ENCODE measurements at places on chromosomes 12 and 14.

- no peak for DNase-seq
Measured at GRCh38 chr14:98498019-98498885, 773.7 kb downstream of the BCL11B start.

DNA sequence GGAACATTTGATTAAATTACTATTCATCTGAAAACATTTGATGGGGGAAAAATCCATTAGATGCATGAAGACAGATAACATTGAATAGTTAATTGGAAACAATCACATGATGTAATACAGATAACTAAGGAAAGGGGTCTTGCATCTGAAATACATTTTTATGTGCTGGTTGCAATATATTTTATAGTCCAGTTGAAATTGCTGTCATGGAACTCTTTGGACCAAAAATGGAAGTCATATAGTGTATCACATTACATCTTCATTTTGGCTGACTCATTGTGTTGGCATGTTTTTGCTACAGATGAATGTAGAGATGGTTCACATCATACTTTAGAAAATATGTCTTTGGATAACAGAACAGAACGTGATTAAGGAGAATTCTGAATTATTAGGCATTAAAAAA, 43.0 kb upstream of the GNPNAT1 start:
- no peak for DNase-seq

DNA sequence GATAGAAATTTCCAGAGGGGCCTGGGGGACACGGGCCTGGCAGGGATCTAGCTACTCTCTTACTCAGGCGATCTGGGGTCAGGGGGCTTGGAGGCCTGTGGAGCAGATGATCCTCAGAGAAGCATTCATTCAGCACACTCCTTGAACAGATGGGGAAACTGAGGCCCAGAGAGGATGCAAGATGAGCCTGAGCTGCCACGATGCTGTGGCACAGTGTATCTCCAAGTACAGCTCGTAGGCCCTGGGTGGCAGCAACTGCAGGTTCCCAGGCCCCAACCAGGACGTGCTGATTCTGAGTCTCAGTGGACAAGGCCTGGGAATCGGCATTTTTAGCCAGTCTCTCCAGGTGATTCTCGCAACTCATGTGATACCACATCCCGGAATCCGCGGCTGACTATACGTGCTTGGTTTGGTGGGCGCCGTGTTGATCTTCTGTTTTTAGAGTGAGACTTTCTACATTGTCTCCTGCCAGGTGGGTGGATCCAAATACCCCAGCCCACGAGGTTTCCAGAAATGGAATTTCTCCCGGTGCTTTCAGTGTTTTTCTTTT, 22.5 kb downstream of the ADGRD1 start:
- no peak for DNase-seq

GRCh38 chr12:97404543-97404942, 58.1 kb upstream of the RMST start:
- DNase-seq = peak; percentile 13

DNA sequence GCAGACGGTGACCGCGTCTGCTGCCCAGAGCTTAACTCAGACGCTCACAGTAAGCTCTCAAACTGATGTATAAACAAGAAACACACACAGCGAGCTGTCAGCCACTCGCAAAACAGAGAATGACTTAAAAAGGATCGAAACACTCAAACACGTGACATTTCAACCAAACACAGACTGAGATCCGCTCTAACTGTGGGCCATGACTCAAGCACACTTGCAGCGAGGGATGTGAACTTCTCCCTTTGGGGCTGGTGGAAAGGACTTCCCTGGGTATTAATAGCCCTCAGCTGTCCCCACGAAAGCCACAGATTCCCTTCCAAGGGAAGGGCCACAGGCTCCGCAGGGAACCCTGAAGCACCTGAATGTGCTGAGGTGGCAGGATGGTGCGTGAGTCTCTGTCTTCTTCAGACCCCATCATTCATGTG, 29.1 kb downstream of the CCDC88C start:
- DNase-seq = no peak

DNA sequence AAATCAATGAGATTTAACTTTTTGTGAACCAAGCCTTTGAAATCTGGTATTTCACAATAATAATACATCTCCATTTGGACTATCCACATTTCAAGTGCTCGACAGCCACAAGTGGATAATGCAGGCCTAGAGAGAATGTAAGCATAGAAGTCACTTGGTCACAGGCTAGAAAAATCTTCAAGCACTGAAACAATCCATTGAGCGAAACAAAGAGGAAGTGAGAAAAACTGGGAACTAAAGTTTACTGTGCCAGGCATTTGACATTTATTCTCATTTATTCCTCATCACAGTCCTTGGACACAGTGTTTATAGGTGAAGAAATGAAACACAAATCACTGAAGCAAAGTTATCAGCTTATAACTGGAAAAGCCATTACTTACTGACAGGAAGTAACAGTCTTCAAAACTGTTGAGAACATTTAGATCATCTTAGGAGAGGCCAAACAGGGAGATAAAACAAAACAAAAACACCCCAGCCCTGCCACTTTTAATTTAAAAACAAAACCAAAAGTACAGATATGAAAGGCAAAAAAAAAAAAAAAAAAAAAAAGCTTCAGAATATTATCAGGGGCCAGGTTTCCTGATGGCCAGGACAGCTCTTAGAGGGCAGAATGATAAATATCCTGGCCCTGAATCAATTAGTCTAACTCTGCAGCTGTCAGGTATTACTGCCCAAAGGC, 29.2 kb downstream of the GNS start:
- no peak for DNase-seq

- DNase-seq = no peak
Measured at GRCh38 chr12:103547929-103548328, 39.1 kb upstream of the STAB2 start.

DNA sequence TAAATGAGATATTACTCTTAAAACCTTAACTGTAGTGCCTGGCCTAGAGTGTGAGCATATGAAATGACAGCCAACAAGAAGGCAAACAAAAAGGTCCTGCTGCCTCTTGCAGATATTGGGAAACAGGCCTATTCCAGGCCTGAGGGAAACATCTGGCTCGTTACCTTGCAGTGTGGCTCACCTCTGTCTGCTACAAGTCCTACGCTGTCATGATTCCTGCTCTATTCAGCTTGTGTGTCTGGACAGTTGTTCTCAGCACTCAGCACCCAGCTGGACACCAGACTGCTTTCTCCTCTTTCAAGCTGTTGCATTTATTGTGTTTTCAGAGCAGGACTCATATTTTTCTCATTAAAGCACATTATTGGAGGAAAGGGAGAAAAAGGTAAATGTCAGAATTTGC, 113.5 kb downstream of the TMTC2 start:
- DNase-seq = no peak

GRCh38 chr12:52208424-52209165, 16.8 kb upstream of the KRT80 start:
- no peak for DNase-seq

GRCh38 chr12:4025181-4026019, 152.2 kb upstream of the PARP11 start:
- no peak for DNase-seq

- DNase-seq = no peak
Measured at GRCh38 chr12:121738340-121738858, 25.8 kb downstream of the TMEM120B start.

DNA sequence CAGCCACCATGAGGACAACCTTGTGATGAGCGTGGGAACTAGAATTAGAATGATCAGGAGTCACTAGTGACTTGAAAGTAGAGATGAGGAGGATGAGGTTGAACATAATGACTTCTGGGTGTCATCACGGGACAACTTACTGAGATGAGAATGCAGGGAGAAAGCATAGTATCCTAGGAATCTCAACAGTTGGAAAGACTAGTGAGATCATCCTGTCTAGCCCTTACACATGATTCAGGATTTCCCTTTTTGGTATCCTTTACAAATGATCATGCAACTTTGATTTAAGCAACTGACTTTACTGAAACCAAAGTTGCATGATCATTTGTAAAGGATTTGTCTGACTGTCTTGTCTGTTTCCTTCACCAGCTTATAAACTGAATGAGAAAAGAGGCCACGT, 51.8 kb upstream of the HIF1A start:
- no peak for DNase-seq

DNA sequence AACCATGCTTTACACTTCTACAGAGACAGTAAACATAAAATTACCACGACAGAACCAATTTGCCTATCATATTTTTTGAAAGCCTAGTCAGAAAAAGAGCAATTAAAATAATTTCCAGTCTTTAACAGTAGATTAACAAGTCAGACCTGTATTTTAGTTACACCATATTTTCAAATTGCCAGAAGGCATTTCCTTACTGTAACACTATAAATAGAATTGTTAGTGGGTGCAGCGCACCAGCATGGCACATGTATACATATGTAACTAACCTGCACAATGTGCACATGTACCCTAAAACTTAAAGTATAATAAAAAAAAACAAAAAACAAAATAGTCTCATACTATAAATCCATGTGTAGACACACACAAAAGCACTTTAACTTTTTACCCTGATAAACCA, 16.0 kb downstream of the SOS2 start:
- no peak for DNase-seq

- no peak for DNase-seq
Measured at GRCh38 chr12:127078577-127079350, 1188.2 kb upstream of the TMEM132C start.

DNA sequence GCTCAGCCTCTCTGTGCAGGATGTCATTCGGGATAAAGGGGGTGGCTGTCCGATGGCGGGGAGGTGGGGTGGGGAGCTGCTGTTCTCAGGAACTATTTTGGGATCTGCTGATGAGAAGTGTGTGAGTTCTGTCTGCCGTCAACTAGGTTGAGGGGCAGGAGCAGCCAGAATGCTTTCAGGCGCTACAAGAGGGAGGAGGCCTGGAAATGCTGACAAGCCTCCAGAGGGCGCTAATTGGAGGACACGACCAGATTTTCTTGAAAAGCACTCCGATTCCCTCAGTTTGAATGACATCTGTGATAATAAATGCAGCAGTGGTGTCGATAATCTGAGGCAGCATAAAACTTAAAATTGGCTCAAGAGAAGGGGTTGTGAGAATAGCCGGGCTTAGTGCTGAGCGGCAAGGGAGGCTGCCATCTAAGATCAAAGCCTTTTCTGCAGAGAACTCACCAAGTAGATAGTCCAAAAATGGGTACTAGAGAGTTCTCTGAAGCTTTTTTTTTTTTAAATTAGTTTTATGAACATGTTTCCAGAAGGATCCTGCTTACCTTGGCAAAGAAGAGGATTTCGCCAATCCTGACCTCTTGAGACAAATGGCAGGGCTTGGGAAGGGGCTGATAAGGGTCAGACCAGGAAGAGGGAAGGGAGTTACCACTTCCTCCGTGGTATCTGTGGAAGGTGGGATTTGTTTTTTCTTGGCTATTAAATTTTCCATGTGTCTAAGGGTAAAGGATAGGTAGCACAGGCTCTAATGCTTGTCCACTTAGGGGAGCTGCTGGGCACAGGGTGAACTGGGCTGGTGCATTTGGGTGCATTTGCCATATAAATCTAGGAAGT, 94.4 kb downstream of the CRACR2A start:
- peak; percentile 40 for DNase-seq

DNA sequence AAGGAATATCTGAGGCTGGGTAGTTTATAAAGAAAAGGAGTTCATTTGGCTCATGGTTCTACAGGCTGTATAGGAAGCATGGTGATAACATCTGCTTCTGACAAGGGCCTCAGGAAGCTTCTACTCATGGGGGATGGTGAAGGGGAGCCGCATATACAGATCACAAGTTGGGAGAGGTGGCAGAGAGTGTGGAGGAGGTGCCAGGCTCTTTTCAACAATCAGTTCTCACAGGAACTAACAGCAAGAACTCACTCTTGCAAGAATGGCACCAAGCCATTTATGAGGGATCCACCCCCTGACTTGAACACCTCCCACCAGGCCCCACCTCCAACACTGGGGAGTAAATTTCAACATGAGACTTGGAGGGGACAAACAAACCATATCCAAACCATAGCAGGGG, 3.5 kb upstream of the TSPAN11 start:
- no peak for DNase-seq

- DNase-seq = peak; percentile 1
Measured at GRCh38 chr14:101185073-101185835, 281.7 kb upstream of the RTL1 start.

DNA sequence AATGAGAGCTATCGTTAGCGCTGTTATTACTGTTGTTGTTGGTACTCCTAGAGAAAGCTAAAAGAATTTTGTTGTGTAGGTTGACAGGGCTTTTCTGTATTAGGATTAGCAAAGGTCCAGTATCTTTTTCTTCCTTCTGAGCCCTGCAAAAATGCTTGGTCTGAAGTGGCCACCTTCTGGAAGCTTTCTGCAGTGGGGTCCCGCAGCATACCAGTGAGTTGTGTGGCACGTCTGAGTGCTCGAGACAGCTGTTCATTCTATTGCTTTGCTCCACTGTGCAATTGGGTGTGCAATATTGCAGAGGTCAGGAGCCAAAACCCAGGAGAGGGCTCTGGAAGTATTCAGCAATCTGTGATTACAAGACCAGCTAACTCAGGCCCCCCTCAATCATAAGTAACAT, 57.1 kb downstream of the CCDC60 start:
- no peak for DNase-seq

DNA sequence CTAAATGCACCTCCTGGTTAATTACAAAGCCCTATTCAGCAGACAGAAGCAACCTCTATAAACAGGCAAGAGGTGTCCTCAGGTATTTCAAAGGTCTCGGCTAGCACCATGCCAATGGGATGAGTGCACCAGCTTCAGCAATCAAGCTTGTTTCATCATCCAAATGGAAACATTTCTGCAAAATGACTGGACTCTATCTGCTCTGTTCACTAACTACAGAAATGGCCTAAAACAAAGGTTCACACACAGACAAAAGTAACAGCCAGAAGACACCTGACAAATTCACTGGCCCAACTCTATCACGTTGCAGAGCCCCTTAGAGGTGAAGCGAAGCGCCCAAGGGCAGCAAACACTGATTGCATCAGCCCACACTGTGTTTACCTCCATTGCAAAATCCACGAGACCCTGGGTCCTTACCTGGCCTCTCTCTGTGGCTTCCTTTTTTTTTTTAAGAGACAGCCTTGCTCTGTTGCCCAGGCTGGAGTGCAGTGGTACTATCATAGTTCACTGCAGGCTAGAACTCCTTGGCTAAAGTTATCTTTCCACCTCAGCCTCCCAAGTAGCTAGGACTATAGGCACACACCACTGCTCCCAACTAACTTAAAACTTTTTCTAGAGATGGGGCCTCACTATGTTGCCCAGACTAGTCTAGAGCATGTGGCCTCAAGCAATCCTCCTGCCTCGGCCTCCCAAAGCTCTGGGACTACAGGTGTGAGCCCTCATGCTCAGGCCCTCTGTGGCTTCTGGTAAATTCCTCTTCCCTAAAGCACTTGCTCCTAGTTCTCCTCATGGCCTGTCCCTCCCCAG, 8.5 kb upstream of the SYNE3 start:
- DNase-seq = no peak

DNA sequence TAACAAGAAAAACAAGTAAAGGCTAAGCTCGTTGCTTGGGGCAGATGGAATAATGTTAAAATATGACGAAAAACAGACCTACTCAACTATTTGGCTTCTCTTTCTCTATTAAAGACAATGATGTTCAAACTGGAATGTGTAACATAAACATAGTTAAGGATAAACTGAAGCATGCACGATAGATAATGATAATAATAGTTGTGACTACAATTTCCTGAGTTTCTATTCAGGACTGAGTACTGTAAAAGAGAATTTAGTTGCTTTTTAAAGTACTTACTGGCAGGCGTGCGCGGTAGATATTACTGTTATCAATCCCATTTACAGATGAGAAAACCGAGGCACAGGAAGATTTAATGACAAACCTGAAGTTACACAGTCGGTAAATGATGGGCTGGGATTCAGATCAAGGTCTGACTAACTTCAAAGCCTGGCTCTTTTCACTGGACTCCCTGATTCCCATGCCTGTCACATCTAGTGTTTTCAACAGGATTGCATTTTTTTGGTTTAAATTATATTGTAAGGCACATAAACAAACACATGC, 103.0 kb downstream of the CRADD start:
- no peak for DNase-seq

- no peak for DNase-seq
Measured at GRCh38 chr14:51335531-51335930, 95.5 kb downstream of the TMX1 start.

Data from DND-41 (cell line).